Activated effector memory CD4-positive, alpha-beta T cell treated with Interleukin-2 at 50 U/mL for 16 hours (primary cell): ENCODE measurements at places on chromosomes 2 and 18.

GRCh38 chr2:181268174-181268867 lies 188.9 kb upstream of the ITGA4 start:
- no peak for DNase-seq

DNA sequence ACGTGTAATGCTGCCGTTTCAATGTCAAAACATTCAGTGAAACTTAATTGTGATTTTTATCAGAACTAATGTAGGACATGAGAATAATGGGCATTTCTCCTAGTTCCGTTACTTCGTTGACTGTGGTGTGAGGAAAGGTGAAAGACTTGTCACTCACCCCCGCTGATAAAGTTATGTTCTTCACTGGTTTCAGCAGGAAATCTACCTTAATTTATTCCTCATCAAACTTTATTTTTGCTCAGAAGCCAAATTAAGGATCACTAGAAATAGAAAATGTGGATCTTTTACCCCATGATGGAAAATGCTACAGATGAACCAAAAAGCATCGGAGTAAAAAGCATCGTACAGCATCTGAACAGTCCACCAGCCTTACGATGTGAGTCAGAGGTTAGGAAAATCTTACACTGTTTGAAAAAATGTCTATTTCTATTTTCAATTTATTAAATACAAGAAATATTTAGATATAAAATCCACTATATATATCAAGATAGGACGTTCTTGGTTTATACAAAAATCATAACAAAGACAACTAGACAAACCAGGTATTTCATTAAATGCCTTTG lies 1.0 kb upstream of the ROCK1 start:
- no peak for DNase-seq

- no peak for DNase-seq
These were observed 37.4 kb downstream of the KIAA2012 start for GRCh38 chr2:202110491-202110890.

- no peak for DNase-seq
These were observed 434.6 kb upstream of the NXPH2 start for GRCh38 chr2:139214801-139215200.

DNA sequence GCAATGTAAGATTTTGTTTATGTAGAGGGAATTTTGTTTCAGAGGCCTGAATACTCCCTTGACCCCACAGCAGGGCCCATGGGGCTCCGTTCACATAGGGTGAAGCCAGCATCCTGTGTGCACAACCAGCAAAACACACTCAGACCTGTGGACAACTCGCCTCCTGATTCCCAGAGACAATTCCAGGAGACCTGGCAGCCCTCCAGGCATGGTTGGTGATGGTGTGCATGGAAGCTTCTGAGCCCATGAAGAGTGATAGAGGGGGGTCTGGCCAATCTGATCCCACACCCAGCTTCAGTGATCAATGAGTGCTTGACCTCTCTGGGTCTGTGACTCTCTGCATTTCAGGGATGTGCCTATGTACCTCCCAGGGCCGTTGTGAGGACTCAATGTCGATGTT lies 91.0 kb upstream of the RAB6C start:
- DNase-seq = no peak

GRCh38 chr2:104929663-104930062 lies 75.7 kb downstream of the POU3F3 start:
- no peak for DNase-seq
